CD4-positive, alpha-beta T cell treated with Interleukin-17A for 4 hours (primary cell): ENCODE measurements at places on chromosomes 5 and 9.

DNA sequence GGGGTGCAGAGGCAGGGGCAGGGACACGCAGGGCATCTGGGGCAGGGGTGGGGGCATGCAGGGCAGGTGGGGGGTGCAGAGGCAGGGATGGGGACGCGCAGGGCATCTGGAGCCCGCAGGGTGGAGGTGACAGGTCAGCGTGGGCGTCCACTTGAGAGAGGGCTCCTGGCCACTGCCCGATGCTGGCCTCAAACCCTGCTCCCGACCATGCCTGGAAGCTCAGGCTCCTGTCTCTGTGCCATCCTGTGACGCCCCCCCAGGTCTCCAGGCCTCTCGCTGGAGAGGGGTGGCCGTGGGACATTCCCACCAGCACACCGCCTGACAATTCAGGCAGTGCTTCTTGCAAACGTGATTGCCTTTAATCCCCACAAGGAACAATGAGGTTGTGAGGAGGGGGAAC lies 33.0 kb downstream of the ZDHHC11B start:
- no peak for DNase-seq

GRCh38 chr5:172442592-172442991 lies 11.7 kb downstream of the SH3PXD2B start:
- DNase-seq = no peak

GRCh38 chr9:75389101-75389500 lies 300.8 kb downstream of the OSTF1 start:
- DNase-seq = no peak

DNA sequence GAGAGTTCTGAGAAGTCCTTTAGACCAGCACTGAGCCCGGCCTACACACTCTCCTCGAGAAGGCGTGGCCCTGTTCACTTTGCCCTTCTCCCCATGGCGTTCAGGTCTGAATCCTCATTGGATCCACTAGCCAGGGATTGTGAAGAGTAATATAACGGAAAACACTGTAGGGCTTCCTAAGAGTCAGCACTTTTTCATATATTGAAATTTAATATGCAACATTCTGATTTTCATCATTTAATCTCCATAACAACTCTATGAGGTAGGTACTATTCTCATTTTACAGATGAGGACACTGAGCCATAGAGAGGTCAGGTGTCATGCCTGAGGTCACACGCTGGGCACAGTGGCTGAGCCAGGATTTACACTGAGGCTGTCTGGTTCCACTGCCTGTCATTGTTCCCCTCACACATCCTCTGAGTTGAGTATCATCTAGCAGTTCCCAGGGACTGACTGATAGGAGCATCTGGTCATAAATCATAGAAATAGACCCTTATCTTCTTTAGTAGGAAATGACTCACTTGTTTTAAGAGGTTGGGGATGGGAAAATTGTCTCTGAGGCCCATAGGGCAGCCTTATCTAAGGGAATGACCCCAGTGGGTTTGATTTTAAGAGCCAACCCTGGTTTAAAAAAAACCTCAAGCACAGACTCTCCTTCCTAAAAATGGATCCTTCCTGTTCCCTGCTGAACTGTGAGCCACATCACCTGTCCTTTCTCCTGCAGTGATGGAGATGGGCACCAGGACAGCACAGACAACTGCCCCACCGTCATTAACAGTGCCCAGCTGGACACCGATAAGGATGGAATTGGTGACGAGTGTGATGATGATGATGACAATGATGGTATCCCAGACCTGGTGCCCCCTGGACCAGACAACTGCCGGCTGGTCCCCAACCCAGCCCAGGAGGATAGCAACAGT lies 41.2 kb downstream of the THBS4 start:
- no peak for DNase-seq

DNA sequence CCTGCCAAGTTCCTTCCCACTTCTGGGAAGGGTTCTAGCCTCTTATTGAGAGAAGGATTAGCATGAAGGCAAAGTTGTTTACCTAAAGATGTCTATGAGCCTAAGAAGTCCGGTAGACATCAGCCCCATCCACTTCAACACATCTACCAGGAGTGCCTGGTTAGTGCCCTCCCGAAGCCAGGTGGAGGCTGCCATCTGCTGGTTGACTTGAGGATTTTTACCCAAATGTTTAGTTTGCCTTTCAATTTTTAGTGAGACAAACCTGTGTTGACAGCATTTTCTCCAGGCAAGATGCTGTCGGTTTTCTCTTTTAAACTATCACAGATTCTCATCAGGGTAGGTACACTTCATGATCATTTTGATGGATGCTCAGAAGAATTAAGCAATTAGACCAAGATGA lies 83.6 kb upstream of the TNFSF8 start:
- peak; percentile 87 for DNase-seq

- no peak for DNase-seq
These were observed 274.4 kb downstream of the MARCHF11 start for GRCh38 chr5:15904899-15905830.

- no peak for DNase-seq
These were observed 97.4 kb upstream of the TRIM32 start for GRCh38 chr9:116589392-116590354.

DNA sequence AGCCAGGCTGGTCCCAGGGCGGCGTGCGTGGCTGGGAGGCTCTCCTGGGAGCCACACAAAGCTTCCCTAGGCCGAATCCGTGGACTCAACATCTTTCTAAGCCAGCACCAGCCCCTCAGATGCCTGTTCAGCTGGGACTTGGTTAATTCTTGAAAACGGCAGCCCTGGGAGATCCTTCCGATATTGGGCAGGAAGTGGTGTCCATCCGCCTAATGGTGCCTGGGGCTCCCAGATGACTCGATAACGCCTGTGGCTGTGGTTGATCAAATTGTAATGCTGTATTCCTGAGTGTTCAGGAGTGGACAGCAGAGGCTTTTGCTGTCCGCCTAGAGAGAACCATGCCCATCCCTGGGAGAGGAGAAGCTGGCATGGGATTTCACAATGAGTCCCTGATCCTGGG lies 14.1 kb downstream of the KCNT1 start:
- no peak for DNase-seq

- DNase-seq = peak; percentile 67
These were observed 17.0 kb upstream of the CYFIP2 start for GRCh38 chr5:157248821-157249470.

GRCh38 chr5:62727861-62728260 lies 149.2 kb downstream of the LRRC70 start:
- DNase-seq = no peak
